ENCODE measurements at places on chromosomes 6 and 20.

DNA sequence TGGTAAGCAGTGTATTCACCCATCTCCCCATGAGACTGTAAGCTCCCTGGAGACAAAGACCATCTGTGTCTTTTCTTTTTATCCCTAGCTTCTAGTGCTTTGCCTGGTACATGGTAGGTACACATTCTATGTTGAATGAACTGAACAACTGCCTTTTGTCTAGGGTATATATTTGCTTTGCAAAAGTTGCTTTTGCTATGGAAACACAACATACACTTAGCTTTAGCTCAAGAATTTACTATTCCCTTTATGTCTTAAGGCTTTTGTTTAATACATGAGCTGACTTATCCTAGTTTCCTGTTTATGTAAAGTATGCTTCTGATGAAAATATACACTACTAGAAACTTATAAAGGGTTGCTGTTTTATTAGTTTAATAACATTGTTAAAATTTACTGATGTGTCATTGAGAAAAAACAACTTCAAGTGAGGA, 198.2 kb downstream of the PRL start:
- no peak for DNase-seq

DNA sequence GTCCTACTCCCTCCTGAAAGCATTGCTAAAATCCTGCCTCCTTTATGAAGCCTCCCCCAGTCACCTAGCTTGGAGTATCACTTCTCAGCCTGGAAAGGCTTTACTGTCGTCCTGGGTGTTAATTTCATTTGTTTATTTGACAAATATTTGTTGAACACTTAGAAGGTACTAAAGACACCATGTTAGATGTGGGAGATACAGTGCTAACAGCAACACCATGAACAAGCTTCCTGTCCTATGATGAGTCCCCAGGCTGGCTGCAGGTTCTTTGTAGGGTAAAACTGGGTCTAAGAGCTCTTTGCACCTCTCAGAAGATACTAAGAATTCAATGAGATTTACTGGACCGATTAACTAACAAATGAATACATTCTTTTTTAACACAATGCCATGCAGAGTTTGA, 109.2 kb upstream of the TMEM170B start:
- no peak for DNase-seq

GRCh38 chr6:165726965-165727381, 63.9 kb upstream of the PDE10A start:
- DNase-seq: no peak

DNA sequence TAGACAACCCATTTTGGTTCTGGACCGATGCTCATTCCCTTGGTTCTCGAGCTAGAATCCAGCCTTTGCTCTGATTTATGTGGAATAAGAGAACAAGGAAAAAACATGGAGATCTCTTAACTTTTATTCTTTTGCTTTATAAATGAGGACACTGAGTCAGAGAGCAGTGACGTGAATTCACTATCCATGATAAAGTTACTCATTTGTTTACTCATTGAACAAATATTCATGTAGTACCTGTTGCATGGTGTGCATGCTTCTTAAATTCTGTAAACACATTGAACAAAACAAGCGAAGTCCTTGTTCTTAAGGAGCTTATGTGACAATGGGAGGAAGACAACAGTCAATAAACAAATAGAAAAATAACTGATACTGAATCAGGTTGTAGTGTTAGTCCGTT, 56.9 kb downstream of the BMP2 start:
- DNase-seq: no peak

GRCh38 chr20:57548177-57549058, 12.5 kb upstream of the PCK1 start:
- DNase-seq: no peak
